ENCODE measurements at places on chromosomes 7 and 10.
A peak's percentile ranks its signal among the peaks of the same experiment; 100 is the strongest.

DNA sequence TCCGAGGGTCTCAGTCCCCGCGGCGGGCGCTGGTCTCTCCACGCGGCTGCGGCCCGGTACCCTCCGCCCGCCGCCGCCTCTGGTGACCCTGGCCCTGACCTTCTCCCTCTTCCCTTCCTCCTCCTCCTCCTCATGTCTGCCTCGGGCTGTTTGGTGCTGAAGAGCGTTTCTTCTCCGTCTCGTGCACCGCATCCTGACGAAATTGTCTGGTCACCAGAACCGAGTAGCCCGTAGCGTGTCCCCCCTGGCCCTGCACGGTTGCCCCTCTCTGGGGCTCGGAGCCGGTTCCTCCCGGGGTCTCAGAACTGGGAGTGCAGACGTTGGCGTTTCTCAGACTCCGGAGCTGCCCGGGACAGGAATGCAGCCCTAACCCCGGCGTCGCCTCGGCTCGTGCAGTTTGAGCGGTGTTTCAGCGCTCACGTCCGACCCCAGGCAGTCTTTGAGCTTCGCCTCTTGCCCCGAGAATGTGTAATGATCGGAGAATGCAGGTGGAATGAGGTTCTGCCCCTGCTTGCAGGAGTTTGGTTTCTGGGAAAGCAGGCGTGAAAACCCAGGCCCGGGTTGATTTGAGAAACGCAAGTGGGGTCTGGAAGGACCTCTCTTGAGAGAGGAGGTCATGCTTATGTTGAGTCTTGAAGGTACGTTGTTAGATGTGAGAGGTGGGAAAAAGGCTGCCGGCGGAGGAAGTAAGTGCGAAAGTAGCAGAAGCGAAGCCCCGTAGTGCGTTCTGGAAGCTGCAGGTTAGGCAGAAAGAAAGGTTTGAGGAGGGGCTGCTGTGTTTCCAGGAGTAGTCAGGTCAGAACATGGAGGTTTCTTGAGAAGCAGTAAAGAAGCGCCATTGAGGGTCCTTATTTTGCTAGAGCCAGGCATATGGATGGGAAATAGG lies 743 bp downstream of the RBM17 start:
- DNase-seq, result no peak

- DNase-seq, result no peak
Measured at GRCh38 chr10:96967847-96968246, 135.7 kb downstream of the LCOR start.

DNA sequence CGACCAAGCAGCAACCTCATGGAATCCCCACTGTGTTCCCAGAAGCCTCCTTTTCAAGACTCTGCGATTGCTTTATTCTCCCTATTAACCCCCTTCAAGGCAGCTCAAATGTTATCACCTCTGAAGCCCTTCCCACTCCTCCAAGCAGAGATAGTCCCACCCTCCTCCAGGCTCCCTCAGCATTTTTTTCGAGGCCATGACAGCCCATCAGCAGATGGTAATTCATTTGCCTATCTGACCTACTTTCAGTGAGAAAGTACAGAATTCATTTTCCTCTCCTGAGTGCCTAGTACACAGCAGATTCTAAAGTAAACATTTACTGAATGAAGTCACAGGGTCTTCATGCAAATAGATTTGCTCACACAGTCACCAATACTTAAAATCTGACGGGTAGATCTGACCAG lies 47.8 kb downstream of the HERPUD2 start:
- DNase-seq, result no peak

GRCh38 chr7:45717537-45718235 lies 143.5 kb downstream of the ADCY1 start:
- no peak for DNase-seq

DNA sequence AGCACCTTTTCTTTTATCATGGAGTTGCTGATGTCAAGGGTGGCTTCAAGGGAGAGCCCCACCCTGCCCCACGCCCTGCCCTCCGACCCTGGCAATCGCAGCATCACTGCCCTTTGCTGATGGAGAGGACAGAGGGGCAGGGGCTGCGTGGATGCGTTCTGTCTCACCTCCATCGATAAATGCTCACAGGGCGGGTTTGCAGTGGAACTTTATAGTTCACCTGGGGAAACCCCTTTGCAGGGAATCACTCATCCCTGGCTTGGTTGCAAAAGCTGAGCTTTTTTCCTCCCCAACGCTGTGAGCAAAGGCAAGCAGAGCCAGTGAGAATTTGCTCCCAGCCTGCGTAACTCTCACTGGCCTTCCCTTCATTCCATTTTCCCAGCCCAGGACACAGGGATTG lies 176.8 kb downstream of the WDR37 start:
- no peak for DNase-seq

GRCh38 chr10:58952162-58952601 lies 224.3 kb upstream of the PHYHIPL start:
- DNase-seq, result no peak

- DNase-seq, result no peak
Measured at GRCh38 chr7:16315280-16315679, 106.1 kb downstream of the CRPPA start.

DNA sequence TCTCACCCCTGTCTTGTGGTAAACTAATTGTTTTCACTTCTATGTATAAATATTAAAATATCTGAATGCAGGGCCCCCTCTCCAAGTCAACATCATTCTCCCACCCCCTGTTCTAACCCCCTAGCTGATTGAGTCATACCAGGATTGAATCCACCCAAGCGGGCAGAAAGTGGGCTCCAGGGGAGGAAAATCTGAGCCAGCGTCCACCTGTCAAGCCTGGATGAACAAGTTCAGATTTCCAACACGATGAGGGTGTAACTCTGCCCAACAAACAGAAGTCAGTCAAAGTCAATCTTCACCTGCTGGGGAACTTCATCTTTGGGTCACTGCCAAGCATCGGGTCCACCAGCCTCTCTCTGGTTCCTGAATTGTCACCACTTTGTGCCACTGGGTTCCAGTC lies 162.9 kb upstream of the CELF2 start:
- DNase-seq, result no peak

GRCh38 chr10:856416-857157 lies 74.9 kb downstream of the LARP4B start:
- DNase-seq, result no peak

- no peak for DNase-seq
Measured at GRCh38 chr10:129745186-129745750, 218.8 kb downstream of the EBF3 start.

DNA sequence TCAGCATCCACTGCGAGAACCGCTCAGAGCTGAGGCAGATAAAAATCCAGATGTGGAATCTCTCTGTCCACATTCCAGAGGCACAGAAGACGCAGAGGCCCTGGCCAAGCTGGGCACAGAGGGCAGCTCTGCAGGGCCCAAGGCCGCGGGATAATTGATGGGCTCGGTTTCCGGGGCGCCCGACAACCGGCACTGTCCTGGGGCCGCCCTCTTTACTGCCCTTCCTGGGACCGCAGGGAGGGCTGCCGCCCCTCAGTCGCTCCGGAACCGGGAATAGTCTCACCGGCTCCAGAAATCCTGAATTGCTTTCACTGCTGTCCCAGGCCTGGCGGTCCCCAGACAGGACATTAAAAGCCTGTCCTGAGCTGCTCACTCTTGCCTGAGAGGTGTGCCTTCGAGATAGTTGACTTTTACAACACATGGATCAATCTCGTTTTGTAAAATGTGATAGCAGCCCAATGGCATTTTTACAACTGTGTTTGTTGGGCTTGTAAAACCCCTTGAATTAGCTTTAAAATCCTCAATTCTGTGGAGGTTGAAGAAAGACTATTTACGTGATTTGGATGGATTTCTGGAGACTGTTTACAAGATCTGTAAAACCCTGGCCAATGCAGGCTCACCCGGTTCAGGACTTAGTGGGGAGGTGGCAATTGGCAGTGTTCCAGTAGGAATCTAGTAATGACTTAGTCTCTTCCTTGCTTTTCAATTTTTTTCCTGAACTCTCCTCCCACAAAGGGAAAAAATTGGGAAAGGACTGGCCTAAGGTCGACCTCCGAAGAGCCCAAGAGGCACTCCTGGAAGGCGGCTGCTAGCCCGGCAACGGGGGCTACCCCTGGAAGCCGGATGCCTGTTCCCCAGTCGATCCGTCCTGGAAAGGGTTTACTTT lies 1.4 kb upstream of the HOXA6 start:
- DNase-seq, result no peak

GRCh38 chr7:112059675-112060074 lies 146.5 kb downstream of the DOCK4 start:
- DNase-seq, result no peak

- DNase-seq, result no peak
Measured at GRCh38 chr10:69757206-69757552, 44.5 kb upstream of the COL13A1 start.

GRCh38 chr7:39921506-39922175 lies 28.4 kb upstream of the CDK13 start:
- DNase-seq, result no peak

DNA sequence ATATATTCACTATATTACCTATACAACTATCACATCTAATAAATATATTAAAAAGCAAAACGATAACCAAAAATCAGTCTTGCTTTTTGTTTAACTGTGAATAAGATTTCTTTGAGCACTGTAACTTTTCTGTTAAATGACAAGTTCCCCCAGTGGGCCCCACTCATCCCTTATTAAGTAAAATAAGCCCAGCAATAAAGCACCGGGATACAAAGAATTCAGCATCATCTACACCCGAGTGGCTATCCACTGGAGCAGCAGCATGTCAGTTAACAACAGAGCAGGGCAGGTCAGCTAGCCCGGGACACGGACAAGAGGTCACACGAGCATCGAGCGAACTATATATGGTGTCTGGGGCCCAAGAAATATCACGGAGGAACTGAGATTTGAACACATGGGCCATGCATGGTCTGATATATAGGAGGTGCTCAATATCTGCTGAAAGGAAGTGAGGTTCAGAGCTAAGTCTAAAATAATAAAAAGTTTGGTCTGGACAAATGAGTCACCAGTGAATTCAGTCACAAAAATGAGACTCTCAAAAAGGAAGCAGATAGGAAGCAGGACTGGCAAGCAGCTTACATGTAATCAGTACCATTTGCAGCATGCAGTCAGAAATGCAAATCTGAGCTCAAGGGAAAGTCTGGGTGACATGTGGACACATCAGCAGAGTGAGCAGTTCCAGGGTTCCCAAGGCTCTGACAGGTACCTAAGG lies 4.1 kb downstream of the ERCC6 start:
- DNase-seq, result no peak

- no peak for DNase-seq
Measured at GRCh38 chr10:106402458-106402857, 762.0 kb downstream of the SORCS1 start.

GRCh38 chr7:101248276-101248675 lies 3.4 kb upstream of the FIS1 start:
- DNase-seq, result no peak

GRCh38 chr10:14731875-14732512 lies 42.7 kb downstream of the FAM107B start:
- DNase-seq, result no peak

DNA sequence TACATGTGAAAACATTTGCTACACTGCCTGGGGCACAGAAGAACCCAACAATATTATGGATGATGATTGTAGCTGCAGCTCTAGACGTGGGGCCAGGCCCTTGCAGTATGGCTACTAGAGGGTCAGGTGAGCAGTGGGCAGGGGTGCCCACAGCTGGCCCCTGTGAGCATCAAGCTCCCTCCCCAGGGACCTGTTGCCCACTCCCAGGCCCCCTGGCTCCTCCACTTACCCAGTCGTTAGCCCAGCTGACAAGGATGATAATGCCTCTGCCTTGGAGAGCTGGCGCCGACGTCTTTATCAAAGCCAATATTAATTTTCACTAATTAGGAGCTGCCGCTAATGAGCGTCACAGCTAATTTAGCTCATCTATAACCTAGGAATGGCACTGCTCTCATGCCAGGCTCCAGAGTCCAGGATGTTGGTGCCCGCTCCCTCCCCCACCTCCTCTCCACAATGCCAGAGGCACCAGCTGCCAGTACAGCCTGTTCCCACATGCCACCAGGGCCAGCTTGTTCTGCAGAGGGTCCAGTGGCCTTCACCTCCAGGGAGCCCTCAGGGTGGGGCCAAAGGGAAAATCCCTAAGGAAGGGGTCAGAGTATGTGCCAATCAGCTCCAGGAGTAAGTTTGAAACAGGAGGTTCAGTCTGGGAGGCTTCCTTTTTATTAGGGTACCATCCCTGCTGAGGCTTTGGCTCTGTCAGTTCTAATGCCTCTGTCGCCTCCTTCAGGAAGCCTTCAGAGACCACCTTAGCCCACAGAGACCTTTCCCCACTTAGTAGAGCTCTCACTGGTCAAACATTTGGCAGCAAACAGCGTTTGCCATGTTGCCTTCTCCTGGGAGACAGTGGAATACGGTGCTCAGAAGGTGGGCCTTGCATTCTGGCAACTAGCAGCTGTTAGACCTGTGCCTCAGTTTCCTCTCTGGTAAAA lies 77.2 kb downstream of the CDH23 start:
- no peak for DNase-seq

DNA sequence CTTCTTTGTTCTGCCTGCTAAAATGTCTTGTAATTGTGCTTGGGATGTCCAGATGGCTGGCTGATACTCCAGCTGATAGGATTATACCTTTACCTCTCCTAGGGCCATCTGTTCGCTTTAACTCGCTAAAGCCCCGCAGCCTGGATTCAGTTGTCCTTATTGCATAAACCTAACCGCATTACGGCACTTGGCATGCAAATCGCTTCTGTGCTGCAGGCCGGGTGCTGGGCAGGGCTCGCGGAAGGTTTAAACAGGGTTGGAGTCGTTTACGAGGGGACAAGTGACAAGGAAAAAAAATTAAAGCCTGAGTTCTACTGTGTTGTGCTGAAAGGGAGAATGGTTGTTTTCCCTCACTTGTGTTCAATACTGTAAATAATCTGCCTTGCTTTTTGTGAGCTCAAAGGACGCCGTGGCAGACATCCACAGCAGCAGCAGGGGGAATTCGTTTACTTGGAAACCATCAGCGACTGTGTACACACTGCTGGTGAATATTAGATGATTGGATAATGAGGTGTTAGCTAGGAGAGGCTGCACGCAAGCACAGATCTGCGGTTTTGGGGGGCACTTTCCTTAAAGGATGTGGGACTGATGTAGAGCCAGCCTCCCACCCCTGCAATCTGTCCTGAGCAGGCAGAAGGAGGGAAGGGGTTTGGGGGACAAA lies 93.0 kb downstream of the EBF3 start:
- peak; percentile 1 for DNase-seq

GRCh38 chr7:90736968-90737939 lies 141.1 kb downstream of the CDK14 start:
- DNase-seq, result no peak

- no peak for DNase-seq
Measured at GRCh38 chr10:33365871-33366411, 31.5 kb upstream of the NRP1 start.

- DNase-seq, result no peak
Measured at GRCh38 chr10:6813306-6813705, 233.2 kb upstream of the PRKCQ start.

DNA sequence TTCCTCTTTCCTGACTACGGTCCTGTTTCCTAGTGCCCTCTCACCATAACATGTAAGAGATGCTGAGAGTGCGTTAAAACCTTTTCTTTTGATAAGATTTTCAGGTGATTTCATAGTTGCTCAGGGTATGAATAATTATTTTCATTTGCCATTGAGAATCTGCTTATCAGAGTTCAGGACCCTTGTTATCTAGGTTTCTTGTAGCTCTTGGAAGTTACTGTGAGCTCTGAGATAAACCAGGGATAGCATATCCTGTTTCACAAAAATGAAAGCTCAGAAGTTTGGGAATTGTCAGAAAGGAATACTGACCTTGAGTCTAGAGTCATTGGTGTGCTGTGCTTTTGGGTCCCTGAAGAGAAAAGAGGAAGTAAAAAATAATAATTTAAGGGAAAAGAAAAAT lies 76.8 kb upstream of the PRKG1 start:
- no peak for DNase-seq

Measured in NCI-H187 treated with DMSO at 0.1 percent for 48 hours (cell line).